ENCODE measurements at places on chromosomes 3 and 15. TPM values are rescaled to one million over a fixed set of nuclear protein-coding genes. Genes with fewer than 3 reads are reported as not detected.

DNA sequence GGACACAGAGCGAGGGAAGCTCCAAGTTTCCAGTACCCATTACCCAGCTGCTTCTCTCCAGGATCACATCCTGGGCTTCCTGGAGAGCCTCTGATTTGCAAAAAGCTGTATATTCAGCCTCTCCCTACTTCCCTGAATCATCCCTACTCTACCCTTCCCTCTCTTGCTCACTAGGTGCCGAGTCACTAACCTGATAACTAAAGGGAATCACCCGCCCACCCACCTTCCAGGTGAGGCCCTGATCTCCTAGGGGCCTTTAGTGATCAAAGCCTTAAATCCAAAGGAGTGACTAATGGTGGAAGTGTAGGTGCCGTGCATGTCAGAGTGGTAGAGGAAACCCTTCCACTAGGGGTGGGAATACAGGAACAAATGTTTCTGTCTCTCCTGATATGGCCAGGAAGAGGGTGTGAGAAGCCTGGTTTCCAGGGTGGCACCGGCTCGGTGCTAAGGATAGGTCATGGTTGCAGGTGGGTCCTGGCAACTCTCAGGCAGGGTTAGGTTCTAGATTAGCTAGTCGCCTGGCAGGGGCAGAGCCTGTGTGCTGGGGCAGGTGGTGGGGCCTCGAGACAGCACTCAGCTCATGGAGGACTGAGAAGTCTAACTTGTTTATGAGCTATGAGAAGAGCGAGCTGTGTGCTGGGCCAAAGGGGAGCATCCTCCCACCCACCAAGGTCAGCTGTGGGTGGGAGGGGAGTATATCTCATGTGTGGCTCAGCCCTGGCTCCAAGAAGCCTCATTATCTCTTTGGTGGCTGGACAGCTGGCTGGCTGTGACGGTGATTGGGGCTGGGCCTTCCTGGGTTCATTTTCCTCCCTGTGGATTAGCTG is 10.1 kb downstream of the SEMA7A start:
- no peak overlapping the region for H3K4me3 ChIP-seq
- no peak overlapping the region for H3K27ac ChIP-seq
- H3K36me3 ChIP-seq, result no peaks in the 10 kb centered on the region
- no peaks in the 10 kb centered on the region for H3K4me1 ChIP-seq
- no peak for DNase-seq

DNA sequence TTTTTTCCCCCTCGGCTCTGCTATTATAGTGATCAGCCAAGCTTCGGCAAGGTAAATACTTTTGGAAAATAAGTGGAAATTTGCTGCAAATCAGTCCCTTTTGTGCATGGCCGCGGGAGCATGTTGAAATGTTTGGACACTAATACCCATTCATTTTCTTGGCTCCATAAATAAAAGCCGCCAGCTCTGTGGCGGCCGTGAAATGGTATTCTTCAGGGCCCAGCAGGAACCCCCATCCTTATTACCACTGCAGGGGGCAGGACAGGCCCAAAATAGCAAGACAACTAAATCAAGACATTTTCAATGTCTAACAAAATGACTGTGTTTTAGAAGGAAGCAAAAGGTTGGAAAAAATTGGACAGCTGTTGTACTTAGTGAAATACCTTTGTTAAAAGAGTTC is 362.3 kb downstream of the NR2F2 start:
- peaks cover 18% of the 10 kb centered on the region for H3K4me1 ChIP-seq
- H3K4me3 ChIP-seq, result no peak overlapping the region

DNA sequence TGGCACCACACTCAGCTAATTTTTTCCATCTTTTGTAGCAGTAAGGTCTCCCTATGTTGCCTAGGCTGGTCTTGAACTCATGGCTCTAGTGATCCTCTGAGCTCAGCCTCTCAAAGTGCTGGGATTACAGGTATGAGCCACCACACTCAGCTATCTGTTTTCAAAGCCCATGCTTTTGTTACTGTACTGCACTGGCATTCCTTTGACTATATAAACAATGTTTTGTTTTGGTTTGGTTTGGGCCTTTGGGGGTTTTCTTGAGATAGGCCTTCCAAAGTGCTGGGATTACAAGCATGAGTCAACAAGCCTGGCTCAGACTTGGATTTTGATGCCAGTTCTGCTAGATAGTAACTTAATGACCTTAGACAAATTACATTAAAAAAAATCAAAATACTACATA is 89.7 kb upstream of the GK5 start:
- DNase-seq, result no peak
- no peaks in the 10 kb centered on the region for H3K27me3 ChIP-seq
- no peaks in the 10 kb centered on the region for H3K4me1 ChIP-seq

- no peak overlapping the region for H3K27ac ChIP-seq
- no peak for DNase-seq
- no peaks in the 10 kb centered on the region for H3K36me3 ChIP-seq
- H3K27me3 ChIP-seq, result no peaks in the 10 kb centered on the region
- no peaks in the 10 kb centered on the region for H3K4me1 ChIP-seq
Observed at GRCh38 chr3:193343726-193344222, 34.8 kb downstream of the ATP13A5 start.

XYLB gene
- 4.9 TPM for polyA plus RNA-seq

DNA sequence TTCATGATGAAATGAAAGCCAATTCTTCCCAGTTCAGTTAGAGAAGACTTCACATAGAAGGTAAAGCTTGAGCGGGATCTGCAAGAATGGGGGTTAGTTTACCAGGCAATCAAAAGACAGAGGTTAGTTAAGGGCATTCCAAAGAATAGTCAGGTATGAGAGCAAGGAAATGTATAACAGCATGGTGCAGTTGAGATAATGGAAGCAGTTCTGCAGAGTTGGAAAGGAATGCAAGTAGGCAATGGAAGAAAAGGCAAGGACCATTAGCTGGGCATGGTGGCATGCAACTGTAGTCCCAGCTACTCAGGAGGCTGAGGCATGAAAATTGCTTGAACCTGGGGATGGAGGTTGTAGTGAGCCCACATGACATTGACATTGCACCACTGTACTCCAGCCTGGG is 55.0 kb downstream of the LSAMP start:
- peaks cover 15% of the 10 kb centered on the region for H3K4me1 ChIP-seq
- H3K27ac ChIP-seq, result no peak overlapping the region

GRCh38 chr3:7205962-7206361 is 345.0 kb downstream of the GRM7 start:
- H3K4me1 ChIP-seq, result no peaks in the 10 kb centered on the region
- H3K27me3 ChIP-seq, result no peaks in the 10 kb centered on the region
- no peaks in the 10 kb centered on the region for H3K36me3 ChIP-seq
- no peak for DNase-seq
- H3K27ac ChIP-seq, result no peak overlapping the region

DNA sequence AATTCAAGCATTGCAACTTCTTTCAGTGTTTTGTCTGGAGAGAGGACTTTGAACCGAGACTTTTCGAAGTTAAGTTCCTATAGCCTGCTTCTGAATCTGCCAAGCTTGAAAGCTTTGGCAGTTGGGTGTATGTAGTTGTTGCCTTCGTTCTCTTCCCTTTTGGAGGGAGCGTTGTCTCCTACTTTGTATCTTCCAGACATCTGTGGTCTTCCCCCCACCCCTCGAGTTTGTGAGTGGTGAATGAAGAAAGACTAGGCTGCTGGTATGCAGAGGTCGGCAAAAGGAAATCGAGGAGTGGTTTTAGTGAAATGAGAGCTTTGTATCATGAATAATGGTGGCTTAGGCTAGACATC is 1.3 kb downstream of the CTNNB1 start:
- DNase-seq, result no peak
- H3K4me1 ChIP-seq, result peaks cover 2% of the 10 kb centered on the region
- H3K36me3 ChIP-seq, result no peaks in the 10 kb centered on the region
- no peaks in the 10 kb centered on the region for H3K27me3 ChIP-seq

GRCh38 chr3:14473411-14473891 is 66.7 kb downstream of the GRIP2 start:
- H3K4me1 ChIP-seq, result no peaks in the 10 kb centered on the region
- no peak overlapping the region for H3K4me3 ChIP-seq
- H3K27ac ChIP-seq, result no peak overlapping the region
- no peaks in the 10 kb centered on the region for H3K36me3 ChIP-seq

DNA sequence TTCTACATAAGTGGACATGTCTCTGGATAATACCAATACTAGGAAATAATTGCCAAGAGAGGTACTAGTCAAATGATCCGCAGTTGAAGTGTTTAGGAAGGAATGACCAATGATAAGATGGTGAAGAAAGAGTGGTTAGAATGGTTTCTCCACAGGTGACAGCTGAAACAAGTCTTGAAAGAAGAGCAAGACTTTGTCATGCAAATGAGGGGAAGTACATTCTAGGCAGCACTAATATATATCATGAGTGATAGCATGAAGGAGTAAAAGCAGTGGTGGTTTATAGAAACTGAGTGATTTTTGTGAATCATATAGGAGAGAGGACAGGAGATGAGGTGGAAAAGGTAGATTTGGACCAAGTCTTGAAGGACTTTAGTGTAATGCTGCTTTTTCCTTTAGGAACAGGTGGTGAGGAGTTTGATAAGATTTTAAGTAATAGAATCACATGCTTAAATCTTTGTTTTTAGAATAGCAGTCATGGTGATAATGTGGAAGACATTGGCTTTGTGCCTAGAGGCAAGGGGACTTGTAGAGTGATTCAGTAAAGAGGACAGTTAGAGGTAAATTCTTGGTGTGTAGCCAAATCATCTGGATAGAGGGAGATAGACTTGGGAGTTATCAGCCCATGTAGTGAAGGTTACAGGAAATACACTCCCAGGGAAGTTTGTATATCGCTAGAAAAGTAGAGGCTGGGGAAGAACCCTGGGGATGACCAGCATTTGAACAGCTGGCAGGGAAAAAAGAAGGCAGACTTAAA is 31.9 kb downstream of the SLMAP start:
- no peaks in the 10 kb centered on the region for H3K36me3 ChIP-seq
- H3K27ac ChIP-seq, result no peak overlapping the region
- DNase-seq, result no peak
- no peak overlapping the region for H3K4me3 ChIP-seq
- H3K27me3 ChIP-seq, result no peaks in the 10 kb centered on the region

IL17RD gene
- polyA plus RNA-seq, result 0.60 TPM

DNA sequence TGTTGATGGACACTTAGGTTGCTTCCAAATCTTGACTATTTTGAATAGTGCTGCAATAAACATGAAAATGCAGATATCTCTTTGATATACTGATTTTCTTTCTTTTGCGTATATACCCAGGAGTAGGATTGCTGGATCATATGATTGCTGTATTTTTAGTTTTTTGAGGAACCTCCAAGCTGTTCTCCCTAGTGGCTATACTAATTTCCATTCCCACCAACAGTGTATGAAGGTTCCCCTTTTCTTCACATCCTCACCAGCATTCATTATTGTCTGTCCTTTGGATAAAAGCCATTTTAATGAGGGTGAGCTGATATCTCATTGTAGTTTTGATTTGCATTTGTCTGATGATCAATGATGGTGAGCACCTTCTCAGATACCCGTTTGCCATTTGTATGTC is 12.5 kb downstream of the PATL2 start:
- H3K36me3 ChIP-seq, result no peaks in the 10 kb centered on the region
- no peaks in the 10 kb centered on the region for H3K4me1 ChIP-seq
- DNase-seq, result no peak
- H3K27ac ChIP-seq, result no peak overlapping the region
- no peaks in the 10 kb centered on the region for H3K27me3 ChIP-seq
- H3K4me3 ChIP-seq, result no peak overlapping the region
